Cortex of kidney (tissue), 1 donor: ENCODE measurements at places on chromosomes 1 and 21.

DNA sequence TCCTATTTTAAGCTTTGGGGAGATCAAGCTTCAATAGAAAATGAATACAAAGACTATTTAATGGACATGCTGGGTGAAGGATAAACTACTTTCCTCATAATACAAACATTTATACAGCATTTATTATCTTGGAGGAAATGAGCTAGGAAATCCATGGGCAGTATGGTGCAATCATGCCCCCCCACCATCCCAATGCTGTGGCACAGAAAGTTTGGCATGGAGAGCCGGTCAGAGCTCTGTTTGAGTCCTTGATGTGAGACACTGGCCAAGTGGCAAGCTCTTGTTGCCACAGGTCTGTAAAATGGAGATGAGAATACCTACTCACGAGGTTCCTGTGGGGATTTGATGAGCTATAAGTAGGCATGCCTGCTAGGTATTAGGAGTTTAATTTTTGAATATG is 120.6 kb downstream of the MAB21L3 start:
- no peak for DNase-seq

- DNase-seq, result no peak
These were observed 357.2 kb downstream of the COL11A1 start for GRCh38 chr1:102751111-102751510.

- no peak for DNase-seq
These were observed 33.2 kb downstream of the KIRREL1 start for GRCh38 chr1:158026651-158027050.

DNA sequence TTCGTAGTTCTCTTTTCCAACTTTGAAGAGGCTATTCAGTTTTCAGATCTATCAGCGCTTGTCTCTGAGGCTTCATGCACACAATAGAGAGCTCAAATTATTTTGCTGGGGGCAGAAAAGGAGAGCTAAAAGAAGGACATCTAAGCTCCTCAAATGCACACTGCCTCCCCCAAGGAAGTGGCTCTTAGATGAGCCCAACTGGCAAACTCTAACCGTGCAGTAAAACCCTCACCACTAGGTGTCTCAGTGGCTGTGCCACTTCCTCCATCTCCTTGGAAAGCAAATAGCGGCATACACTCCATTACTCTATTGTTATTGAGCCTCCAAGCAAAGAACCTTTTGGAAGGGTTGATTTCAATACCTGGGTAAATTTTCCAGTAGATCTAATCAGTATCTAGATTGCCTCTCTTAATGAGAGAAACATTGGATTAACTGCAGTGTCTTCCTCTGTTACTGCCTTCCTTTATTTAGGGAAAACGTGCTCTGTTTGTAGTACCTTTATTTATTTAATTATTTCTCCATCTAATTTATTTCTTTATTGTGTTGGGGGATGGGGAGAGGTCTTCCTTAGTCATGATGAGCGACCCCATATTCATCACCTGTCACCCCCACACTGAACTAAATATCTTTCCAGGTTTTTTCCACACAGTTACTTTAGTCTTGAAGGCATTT is 9.2 kb upstream of the SFPQ start:
- no peak for DNase-seq

DNA sequence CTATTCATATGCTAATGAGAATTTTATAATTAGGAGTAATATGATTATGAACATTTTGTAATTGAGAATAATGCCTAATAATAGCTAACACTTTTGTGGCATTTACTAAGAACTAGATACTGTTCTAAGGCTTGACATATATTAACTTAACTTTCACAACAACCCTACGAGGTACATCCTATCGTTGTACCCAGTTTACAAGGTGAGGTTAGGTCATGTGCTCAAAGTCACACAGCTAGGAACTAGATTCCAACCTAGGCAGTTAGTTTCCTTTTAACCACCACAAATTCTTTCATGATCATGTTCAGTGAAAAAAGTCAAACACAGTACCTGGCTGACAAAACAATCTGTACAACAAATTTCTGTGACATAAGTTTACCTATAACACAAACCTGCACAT is 13.0 kb upstream of the ERRFI1 start:
- no peak for DNase-seq

GRCh38 chr1:81974883-81975555 is 174.3 kb downstream of the ADGRL2 start:
- DNase-seq, result no peak

- no peak for DNase-seq
These were observed 27.5 kb downstream of the ADGRB2 start for GRCh38 chr1:31736675-31737074.

GRCh38 chr1:147480565-147480935 is 60.8 kb upstream of the BCL9 start:
- DNase-seq, result no peak
